ENCODE measurements at places on chromosomes 13 and 19. TPM values are rescaled to one million over a fixed set of nuclear protein-coding genes. Genes with fewer than 3 reads are reported as not detected.

AMH gene
- total RNA-seq = 0.98 TPM

TLE6 gene
- total RNA-seq = 5.2 TPM

WDR88 gene
- not detected for total RNA-seq

IGFL2 gene
- total RNA-seq = not detected

DNA sequence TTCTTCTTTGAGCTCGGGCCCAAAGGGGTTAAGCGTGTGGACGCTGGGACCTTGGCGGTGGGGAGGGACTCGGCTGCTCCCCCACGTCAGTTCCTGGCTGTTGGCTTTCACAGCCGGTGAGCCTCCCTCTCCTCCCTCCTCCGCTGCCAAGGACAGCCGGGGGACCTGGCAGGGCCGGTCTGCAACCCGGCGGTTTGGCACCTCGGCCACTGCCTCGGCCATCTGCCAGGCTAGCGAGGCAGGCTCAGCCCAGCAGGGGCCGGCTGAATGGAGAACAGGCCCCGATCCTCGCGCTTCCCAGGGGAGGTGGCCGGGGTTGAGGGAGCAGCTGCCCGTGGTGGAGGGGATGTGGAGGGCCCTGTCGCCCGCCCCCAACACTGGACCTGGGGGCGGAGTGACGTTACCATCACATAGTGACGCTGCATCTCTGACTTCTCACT, 5.0 kb downstream of the TLE5 start:
- H3K27ac ChIP-seq = peak overlapping the region; percentile 90
- H3K4me1 ChIP-seq = no peaks in the 10 kb centered on the region
- H3K27me3 ChIP-seq = no peaks in the 10 kb centered on the region
- H3K4me3 ChIP-seq = no peak overlapping the region
- peaks cover 69% of the 10 kb centered on the region for H3K36me3 ChIP-seq

All from right atrium auricular region (tissue), 2 donors.